CD4-positive, alpha-beta T cell treated with Interleukin-15 for 1 hour (primary cell): ENCODE measurements at places on chromosomes 1 and 21.
A peak's percentile ranks its signal among the peaks of the same experiment; 100 is the strongest.

DNA sequence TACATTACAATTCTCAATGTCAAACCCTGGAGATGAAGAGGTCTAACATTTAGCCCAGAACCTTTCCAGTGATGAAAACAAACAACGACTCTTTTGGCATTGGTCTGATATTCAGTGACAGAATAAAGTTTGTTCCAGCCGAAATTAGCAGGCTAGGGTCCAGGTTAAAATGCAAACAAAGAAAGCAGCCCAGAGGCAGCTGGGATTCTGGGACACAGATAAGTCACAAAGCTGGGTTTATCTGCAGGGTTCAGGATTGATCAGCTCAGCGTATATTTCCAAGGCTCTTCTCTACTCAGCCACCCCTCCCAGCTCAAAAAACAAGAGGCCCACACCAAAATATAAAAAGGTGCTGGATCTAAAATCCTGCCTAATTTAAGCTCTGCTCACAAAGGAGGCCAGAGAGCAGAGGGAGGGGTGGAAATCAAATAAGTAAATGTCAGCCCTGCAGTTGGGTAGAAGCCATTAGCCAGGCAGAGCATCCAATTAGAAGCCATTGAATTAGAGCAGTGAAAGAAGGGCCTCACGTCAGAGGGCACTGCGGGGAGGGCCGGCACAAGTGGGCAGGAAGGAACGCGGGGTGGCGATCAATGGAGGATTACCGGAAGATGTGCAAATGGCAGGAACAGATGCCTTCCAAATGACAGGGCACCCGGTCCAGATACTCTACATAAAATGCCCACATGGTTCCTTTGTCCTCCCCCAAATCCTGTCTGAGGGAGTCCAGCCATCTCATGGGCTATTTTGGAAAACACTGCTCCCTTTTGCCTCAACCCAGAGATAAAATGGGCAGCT lies 3.2 kb upstream of the KLHDC8A start:
- no peak for DNase-seq

DNA sequence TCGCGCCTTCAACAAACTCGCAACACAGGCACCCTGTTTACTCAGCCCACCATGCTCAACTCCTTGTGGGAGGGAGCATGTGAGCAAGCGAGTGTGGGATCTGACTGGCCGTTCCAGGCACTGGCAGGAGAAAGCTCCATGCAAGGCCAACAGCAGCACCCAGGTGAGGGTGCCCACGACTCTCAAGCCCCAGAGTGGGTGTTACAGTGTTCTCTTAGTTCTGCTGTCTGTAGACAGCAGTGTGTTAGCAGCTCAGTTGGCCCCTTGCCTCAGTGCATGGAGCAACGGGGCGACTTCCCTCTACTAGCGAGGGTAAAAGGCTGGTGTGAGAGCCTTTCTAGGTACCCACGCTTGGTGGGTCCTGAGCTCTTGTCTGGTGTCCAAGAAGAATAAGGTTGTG lies 114.6 kb downstream of the PIGK start:
- DNase-seq = no peak

GRCh38 chr1:22411589-22411988 lies 40.1 kb upstream of the ZBTB40 start:
- DNase-seq = no peak

GRCh38 chr1:178871551-178872320 lies 859 bp upstream of the ANGPTL1 start:
- no peak for DNase-seq

- no peak for DNase-seq
Observed at GRCh38 chr1:33261344-33261743, 5.1 kb downstream of the ZNF362 start.

- DNase-seq = no peak
Observed at GRCh38 chr1:224539971-224540370, 76.1 kb upstream of the CNIH3 start.

- no peak for DNase-seq
Observed at GRCh38 chr1:235648407-235648907, 1.1 kb downstream of the GNG4 start.

DNA sequence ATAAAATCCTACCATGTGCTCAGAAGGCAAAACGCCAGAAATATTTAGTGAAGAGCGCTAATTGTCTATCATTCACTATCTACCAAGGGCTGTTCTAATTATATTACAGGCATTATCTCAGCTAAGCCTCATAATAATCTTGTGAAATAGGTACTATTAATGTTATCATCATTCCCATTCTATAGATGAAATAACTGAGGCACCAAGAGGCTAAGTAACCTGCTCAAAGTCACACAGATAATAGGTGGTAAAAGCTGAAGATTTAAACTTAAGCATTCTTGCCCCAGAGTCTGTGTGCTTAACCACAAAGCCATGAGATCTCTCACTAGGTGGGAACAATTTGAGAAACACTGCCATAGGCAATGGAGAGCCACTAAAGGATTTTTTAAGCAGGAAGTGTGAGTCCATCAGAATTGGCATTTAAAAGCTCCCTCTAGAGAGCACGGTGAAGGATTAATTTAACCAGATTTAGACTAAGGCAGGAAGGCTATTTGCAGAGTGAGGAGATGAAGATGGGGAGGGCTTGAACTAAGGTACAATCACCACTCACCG lies 1.7 kb upstream of the SMAP2 start:
- DNase-seq = no peak

GRCh38 chr1:28885977-28886730 lies 28.2 kb upstream of the EPB41 start:
- DNase-seq = no peak

DNA sequence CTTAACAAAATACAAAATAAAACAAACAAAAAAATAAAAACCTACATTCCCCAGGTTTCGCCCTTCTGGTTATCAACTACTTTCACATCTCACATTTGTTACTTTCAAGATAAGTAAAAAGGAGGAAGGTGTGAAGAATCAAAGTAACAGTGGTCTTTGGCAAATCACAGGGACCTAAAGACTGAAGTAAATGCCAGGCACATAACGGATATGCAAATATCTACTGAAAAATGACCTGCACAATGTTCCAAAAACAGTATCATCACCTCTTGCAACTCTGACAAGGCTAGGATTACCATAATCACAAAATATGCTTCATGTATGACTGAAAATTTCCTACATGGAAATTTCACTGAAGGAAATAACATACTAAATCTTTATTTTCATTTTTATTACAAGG lies 29.3 kb downstream of the COP1 start:
- DNase-seq = no peak

GRCh38 chr1:92791487-92792066 lies 6.7 kb upstream of the EVI5 start:
- no peak for DNase-seq

DNA sequence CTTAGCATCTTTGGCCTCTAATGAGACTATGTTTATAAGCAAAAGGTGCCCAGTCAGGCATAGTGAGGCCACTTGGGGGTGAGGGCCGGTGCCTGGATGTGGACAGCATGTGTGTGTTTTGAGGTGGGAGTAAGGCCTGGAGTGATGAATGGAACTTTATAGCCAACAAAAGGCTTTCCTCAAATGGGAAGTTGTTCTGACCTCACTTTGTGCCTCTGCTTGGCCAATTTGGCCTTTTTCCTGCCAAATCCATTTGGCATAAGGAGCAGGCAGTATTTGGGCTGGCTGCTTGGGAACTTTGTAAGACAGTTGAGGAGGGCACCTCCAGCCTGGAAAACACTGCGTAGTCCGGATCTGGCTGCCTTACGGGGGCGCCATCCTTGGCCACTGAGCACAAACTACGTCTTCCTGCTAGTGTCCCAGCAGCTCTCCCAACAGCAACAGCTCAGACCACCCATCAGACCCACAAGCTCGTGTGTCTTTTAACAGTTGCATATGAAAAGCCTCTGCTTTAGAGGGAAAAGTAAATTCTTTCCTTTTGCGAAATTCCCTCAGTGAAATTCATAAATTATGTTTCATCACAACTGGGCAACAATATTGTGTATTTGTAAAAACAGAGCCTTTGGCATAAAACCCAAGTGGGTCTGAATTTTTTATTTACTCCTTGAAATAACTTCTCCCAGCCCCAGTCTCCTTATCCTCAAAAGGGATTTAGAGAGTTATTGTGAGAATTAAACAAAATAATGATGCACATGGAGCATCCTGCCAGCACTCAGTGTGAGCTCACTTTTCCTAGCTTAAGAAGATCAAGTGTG lies 322.9 kb downstream of the DISC1 start:
- DNase-seq = no peak

DNA sequence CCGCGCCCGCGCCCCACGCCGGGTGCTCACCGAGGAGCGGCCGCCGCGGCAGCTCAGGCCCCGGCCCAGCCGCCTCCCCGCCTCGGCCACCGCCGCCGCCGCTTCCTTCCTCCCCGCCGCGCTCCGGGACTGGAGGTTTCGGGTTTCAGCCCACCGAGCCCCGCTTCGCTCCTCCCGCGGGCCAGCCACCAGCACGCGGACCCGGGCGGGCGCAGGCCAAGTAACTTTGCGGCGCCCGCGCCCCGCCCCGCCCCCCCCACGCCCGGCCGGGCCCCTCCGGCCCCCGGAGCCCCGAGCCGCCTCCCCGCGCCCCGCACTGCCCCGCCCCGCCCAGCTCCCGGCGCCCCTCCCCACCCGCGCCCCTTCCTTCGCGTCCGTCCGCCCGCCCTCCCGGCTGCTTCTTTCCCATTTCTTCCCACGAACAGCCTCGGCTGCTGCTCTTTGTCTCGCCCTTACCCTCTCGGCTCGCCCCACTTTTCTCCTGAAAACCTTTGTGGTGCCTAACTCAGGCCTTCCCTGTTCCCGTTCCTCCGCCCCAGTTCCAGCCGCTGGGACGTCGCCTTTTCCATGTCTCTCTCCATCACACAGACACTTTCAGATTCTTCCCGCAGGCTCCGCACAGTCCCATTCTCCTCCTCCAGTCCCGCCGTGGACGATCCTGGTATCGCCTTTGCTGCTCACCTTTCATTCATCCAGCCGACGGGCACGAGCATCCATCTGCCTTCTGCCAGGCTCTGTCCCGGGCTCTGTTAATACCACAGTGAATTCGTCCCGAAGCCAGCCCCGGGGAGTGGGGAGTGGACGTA lies at the start of gene GPR161:
GPR161 (minus strand) TSS at position 222 of the 806 bp plus-strand sequence. CDS start 32,080 bp downstream, outside the sequence.
- no peak for DNase-seq

DNA sequence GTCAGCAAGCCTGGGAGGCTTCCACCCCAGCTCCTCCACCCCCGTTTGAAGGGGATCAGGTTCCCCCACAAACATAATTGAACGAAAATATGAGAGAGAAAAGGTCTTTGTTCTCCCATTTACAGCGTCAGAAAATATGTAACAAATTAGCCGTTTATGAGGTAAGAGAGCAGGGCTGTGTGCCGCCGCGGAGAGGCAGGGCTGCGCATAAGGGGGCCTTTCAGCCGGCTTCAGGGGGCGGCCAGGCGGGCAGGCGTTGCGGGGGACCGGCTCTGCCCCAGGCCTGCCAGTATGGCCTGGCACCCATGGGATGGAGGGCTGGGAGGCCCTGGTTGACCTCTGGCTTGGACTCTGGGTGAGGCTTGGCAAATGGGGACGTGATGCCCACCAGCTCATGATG lies 179.3 kb downstream of the TRABD2B start:
- DNase-seq = no peak

GRCh38 chr1:23977187-23977853 lies 2.8 kb downstream of the SRSF10 start:
- DNase-seq = no peak

GRCh38 chr1:179867493-179868330 lies 9.9 kb downstream of the TOR1AIP2 start:
- DNase-seq = peak; percentile 45

DNA sequence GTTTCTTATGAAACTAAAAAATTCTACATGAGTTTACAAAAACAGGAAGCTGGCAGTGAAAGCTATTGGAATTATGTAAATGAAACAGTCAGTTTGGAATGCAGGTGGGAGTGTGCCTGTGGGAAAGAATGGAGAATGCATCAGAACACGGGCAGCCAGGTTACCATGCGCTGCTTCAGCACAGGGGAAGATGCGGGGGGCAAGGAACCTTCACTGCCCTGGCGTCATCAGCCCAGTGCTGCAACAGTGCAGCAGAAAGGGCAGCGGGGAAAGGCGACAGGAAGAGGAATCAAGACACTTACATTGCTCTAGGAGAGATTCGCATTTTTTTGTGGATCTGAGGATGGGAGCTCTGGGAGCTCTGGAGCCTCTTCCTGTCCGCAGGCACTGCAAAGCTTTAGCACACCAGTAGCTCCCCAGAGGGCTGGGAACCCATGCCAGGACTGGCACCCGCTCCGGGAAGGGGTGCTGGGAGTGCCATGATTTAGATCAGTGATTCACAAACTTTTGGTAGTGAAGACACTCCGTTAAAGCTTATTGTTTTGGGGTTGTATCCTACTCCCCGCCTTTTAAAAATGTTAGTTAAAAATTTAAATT lies 64.1 kb upstream of the WDR26 start:
- no peak for DNase-seq

DNA sequence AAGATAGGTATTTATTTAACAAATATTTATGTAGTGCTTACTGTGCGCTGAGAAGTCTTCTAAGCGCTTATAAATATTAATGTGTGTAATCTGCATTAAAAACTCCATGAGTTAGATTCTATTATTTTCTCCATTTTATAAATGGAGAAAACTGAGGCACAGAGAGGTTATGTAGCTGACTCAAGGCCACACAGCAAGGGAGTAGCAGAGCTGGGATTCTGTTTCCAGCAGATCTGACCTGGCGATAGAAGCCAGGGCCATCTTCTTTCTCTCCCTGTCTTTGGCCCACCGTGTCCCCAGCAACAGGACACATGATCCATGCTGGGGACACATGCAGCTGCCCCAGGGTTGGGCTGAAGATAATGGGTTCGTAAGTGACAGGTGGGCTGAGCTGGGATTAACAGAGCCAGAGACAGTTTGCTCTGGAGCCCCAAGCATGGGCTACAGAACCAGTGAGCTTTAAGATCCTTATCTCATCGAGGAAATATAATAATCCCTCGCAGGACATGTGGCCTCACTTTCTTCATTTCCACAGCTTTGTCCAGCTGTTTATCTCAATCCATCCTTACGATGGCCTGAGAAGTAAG lies 30.3 kb downstream of the IGSF21 start:
- no peak for DNase-seq

DNA sequence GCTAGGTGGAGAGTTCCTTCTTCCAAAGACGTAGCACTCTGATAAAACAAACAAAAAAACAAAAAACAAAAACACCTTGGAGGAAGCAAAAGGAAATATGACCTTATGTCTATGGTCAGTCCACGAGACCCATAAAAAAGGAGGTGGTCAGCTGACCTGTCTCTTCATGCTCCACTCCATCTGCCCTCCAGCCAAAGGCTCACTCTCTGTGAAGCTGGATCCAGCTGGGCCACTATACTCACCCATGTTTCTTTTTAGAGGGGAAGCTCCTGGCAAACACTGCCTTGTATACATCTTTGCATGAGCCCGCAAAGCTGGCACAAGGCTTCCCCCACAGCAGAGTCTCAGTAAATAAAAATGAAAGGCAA lies 126.1 kb upstream of the CACHD1 start:
- no peak for DNase-seq

GRCh38 chr1:93140106-93140505 lies 40.1 kb downstream of the TMED5 start:
- DNase-seq = no peak

- DNase-seq = no peak
Observed at GRCh38 chr1:224640587-224640986, 24.5 kb downstream of the CNIH3 start.

- no peak for DNase-seq
Observed at GRCh38 chr1:178752891-178753290, 27.8 kb downstream of the RALGPS2 start.
